Astrocyte (in vitro differentiated cells and primary cell): ENCODE measurements at places on chromosomes 2 and 18. TPM values are rescaled to one million over a fixed set of nuclear protein-coding genes. Genes with fewer than 3 reads are reported as not detected.

GRCh38 chr2:162704496-162704895 lies 134.1 kb downstream of the KCNH7 start:
- no peak for DNase-seq

The PFN4 gene
- 0.48 and 0.64 TPM in 2 replicates for total RNA-seq

DNA sequence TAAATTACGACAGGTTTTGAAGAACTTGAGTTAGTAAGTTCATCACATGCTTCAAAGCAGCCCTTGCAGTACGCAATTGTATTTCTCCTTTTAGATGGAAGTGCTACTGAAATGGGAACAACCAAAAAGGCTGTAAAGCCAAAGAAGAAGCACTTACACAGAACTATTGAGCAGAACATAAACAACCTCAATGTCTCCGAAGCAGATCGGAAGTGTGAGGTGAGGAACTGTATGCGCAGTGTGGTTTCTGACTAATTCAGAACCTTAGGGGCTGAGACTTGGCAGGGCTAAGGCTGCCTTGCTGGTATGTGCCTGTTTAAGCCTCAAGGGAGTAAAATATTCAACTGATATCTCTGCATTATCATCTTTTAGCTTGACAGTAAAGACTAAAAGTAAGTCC lies 8.4 kb downstream of the NCAPH start:
- DNase-seq = peak; percentile 70

The GPAT2 gene
- total RNA-seq = 0.27 TPM in 1 of 2 replicates, not detected in the other

- no peak for DNase-seq
Observed at GRCh38 chr2:20675701-20676352, 8.9 kb downstream of the GDF7 start.

The PROM2 gene
- 0.93 and 1.2 TPM in 2 replicates for total RNA-seq

GRCh38 chr2:118807668-118808428 lies 39.6 kb downstream of the EN1 start:
- DNase-seq = no peak

The GALM gene
- 9.8 and 10.1 TPM in 2 replicates for total RNA-seq

The LCT gene
- total RNA-seq = not detected in 2 replicates

GRCh38 chr2:74418312-74418711 lies 3.1 kb downstream of the C2orf81 start:
- DNase-seq = no peak

The STK16 gene
- total RNA-seq = 19.1 and 20.6 TPM in 2 replicates

The SKA1 gene
- 1.2 and 2.6 TPM in 2 replicates for total RNA-seq

GRCh38 chr2:227366769-227367426 lies 12.2 kb downstream of the TM4SF20 start:
- peak; percentile 91 for DNase-seq

The ABCB11 gene
- 0.02 TPM in 1 of 2 replicates, not detected in the other for total RNA-seq

DNA sequence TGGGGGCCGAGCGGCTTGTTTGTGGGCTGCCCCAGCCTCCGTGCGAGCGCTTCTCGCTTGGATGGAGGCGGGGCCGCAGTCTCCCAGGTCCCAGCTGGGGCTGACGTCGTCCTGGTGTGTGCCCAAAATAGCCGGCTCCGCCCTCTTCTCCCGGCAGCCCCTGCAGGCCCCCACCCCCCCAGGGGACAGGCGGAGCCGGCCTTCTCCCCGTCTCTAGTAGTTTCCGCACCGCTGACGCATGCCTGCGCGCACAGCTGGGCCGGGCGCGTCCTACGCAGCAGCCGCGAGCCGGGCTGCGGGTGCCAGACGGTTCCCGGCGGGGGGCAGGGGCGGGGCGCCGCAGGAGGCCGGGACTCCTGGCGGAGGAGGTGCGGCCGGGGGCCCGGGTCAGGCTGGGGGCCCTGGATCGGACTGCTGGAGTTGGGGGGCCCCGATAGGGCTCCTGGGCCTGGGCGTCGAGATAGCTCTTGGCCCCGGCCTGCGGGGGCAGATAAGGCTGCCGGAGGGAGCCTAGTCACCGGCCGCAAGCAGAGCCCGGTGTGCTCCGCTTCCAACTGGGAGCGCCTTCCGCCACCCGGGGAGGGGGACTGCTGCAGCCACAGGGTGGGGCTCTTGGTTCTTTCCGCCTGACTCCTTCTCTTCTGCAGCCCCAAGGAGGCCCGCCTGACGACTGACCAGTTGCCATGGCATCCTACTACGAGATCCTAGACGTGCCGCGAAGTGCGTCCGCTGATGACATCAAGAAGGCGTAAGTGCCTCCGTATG lies at the start of gene DNAJB2:
Gene DNAJB2 (plus strand): TSS at position 216 of the 765 bp plus-strand sequence. CDS start 468 bp downstream, at position 684.
- peak; percentile 96 for DNase-seq

GRCh38 chr2:42800981-42801380 lies 8.6 kb upstream of the HAAO start:
- no peak for DNase-seq

The CDH19 gene
- not detected in 2 replicates for total RNA-seq
